Skin of body (tissue), 3 donors: ENCODE measurements at places on chromosomes 12 and 14. TPM values are rescaled to one million over a fixed set of nuclear protein-coding genes. Genes with fewer than 3 reads are reported as not detected.

The LRRC9 gene
- total RNA-seq = 0.30 TPM

The CALCOCO1 gene
- 110 TPM for total RNA-seq

The ITGB7 gene
- 2.5 TPM for total RNA-seq

The DDX24 gene
- 64.3 TPM for total RNA-seq

The SLC22A17 gene
- 13.1 TPM for total RNA-seq

The TPPP2 gene
- total RNA-seq = not detected

- no peak for DNase-seq
These were observed 10.6 kb downstream of the AREL1 start for GRCh38 chr14:74702293-74702692.

GRCh38 chr12:3673981-3674708 is 78.8 kb downstream of the CRACR2A start:
- DNase-seq = no peak

- peak; percentile 68 for DNase-seq
These were observed 182.2 kb downstream of the KITLG start for GRCh38 chr12:88398031-88398430.

DNA sequence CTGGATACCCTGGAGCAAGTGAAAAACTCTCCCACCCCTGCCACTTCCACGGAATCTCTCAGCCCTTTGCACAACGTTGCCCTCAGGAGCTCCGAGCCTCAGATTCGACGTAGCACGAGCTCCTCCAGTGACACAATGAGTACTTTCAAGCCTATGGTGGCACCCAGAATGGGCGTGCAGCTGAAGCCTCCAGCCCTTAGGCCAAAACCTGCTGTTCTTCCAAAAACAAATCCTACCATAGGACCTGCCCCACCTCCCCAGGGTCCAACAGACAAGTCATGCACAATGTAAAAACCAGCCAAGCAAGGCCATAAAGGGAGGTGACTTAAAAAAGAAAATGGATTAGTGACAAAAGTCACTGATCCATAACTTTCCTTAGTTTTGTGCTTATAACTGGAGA is 79.7 kb downstream of the KICS2 start:
- DNase-seq = no peak

- no peak for DNase-seq
These were observed 340.6 kb upstream of the SFSWAP start for GRCh38 chr12:131370321-131370720.

DNA sequence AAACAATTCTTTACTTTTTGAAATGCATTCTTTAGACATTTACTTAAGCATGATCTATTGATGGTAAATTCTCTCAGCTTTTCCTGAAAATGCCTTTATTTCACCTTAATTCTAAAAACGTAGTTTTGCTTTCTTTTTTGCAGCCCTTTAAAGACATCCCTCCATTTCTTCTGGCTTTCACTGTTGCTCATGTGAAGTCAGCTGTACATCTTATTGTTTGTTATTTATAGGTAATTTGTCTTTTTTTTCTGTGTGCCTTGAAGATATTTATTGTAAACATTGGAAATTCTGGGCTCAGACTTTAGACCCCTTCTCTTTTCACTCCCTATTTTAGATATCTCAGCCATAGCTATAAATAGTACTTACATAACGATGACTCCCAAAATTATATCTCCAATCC is 70.4 kb downstream of the IFNG start:
- no peak for DNase-seq

DNA sequence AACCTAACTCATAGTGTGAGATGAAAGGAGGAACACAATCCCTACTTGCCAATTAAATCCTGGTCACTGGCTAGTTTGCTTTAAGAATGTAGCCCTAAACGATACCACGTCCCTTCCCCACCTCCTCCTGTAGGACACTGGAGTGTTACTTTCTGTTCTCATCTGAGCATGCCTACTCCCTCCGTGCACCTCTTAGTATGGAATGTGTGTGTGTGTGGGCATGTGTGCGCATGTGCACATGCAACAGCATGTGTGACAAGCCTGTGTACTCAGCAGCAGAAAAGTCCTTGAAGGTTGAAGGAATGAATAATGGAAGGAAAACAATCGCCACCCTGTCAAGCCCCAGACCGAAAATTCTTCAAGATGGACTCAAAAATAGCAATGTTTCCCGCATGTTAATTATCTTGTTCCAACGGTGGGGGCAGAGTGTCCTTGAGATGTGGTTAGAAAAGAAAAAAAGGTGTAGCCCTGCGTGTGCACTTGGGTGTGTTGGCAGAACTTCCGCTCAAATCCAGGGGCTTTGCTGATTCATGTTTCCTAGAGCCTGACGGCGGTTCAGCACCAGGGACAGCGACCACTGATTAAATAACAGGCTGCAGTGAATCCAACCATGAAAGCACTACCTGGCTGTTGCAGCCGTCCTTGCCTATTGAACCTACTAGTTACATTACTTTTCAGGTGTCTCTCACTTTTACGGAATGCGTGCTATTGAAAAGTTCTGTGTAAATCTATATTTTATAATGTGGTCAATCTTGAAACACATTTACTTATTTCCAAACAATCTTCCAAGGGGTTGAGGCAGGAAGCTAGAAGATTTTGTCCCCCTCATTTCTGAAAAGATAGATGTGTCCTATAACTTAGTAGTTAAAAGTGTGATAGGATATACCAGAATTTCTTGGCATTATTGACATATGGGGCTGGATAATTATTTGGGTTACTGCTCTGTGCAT is 79.8 kb downstream of the SRRM4 start:
- no peak for DNase-seq

- DNase-seq = peak; percentile 87
These were observed 363 bp upstream of the CSAD start for GRCh38 chr12:53180931-53181645.
